ENCODE measurements at places on chromosomes 2 and 18.

GRCh38 chr2:146786396-146786795 lies 1058.4 kb upstream of the ACVR2A start:
- DNase-seq: no peak

- peak; percentile 26 for DNase-seq
These were observed 155.8 kb upstream of the LRP1B start for GRCh38 chr2:142286618-142287017.

DNA sequence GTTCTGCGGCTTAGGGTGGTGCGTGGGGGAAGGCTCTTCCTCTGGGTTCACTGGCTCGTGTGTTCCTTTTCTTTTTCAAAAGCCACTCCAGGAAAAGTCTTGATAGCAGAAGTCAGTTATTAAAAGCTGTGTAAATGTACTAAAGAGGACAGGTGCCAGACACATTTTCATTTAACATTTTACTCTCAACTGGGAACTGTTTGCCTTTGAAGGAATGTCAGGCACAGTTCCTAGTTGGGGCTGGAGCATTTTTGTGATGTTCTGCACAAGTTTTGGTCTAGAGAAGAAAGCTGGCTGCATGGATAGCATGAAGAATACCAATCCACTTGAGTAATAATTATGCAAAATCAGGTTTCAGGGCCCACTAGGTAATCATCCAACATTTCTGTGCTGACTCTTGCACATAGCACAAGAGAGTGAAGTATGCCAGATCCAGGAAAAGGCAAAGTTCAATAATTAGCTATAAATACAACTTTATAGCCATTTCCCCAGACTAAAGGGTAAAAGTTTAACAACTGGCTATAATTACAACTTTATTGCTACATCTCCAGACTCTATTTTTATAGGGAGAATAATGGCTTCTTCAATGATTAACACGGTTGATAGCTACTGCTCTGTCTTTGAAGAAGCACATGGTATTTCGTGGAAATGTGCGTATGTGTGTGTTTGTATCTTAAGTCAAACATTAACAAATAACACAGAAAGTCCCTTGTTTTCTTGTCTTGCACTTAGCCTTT lies 16.2 kb downstream of the SCYGR8 start:
- no peak for DNase-seq

- no peak for DNase-seq
These were observed 346.2 kb upstream of the MEX3C start for GRCh38 chr18:51543658-51544155.

GRCh38 chr2:215355801-215356200 lies 43.9 kb downstream of the ATIC start:
- no peak for DNase-seq

DNA sequence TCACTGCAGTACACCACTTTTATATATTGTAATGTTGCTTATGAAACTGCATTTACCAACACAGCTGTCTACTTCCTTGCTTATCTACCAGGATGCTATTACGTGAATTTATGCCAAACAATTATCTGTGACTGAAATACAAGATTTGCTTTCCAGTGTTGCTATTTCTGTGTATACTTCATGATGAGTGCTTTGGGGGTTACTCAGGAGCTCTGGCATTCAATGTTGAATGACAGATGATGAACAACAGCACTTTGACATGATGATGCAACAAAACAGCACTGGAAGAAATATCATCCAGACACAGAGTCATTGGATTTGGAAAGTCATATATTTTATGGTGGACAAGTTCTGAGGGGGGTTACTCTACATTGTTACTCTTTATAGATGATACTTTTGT lies 125.8 kb downstream of the NETO1 start:
- DNase-seq: no peak

DNA sequence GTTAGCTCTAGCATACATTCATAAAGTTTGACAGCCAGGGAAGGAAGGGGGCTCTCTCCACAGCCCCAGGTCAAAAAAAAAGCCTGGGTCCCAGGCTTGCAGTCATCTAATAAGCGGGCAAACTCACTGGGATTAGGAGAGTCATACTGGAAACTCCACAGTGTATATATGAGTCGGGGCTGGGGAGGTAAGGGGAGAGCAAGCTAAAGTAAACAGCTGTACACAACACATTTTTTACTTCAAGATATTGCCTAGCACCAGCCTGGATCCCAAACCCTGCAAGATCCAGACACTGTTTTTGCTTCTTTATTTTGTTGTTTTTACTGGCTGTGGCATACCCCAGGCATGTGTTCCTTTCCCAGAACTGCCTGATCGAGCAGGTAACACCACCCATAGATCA lies 291.3 kb upstream of the TANK start:
- DNase-seq: no peak

GRCh38 chr2:1837022-1837421 lies 92.7 kb upstream of the PXDN start:
- DNase-seq: no peak

Measured in endothelial cell (in vitro differentiated cells).